ENCODE measurements at places on chromosomes 13 and 19.

GRCh38 chr13:69580255-69580654, 527.4 kb upstream of the ATXN8OS start:
- DNase-seq, result no peak

- DNase-seq, result no peak
Observed at GRCh38 chr19:41906271-41906670, 22.0 kb downstream of the ERFL start.

DNA sequence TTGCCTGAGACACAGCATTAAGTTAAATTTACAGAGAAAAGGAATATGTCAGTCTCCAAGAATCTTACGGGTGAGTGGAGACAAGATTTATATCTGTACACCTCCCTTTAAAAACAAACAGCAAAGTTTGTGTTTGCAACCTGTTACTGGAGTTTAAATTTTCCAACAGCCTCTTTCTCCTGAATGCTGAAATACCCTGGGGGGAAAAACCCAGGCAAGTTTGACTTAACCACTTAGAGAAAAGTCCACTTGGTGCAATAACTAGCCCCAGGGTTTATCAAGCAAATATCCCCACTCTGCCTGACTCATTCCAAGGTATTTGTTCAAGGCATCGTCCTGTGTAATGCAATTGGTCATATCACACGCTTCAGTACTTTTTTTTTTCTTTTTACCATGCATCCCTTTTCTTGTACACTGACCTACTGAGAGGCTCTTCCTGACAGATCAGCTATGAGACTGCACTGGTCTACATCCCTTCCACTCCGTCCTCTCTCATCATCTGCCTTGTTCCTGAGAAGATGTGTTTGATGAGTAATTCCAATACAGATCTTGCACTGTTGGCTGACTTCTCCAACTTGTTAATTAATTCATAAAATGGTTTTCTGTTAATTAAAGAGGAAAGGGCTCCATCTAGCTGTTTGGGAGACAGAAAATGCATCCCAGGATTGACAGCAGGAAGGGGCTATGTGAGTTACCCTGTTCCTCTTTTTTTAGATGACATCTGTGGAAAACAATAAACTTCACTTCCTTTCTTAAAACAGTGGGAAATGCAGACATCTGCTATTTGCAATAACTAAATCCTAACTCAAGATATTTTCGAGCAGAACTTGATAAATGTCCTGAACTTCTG, 212.5 kb upstream of the IRS2 start:
- DNase-seq, result no peak

DNA sequence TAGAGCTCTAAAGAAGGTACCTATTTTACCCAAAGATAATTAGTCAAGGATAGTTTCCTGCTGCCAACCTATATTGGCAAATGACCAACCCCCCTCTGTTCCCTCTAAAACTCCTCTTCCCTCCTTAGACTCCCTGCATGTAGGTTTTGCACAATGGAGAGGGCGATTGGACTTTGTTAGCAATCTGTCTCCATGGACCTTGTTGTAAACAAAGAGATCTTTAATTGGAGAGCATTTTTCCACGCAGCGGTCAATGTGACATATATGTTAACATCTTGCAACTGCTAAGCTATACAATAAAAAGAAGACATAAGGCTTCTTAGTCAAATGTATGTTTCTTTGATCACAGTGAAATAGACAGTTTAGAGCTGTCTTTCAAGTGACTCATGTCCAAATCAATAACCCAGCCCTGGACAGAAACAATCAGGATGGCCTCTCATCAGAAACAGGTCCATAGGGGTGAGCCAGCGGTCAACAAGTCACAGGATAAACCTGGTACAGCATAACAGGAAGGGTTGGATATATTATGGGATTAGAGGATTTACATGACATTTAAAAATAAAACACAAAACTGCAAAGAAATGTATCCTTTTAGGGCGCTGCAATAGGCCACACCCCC, 69.7 kb upstream of the UBL3 start:
- no peak for DNase-seq

GRCh38 chr19:726993-727956, 18.5 kb downstream of the PALM start:
- no peak for DNase-seq
